Stimulated activated CD4-positive, alpha-beta T cell treated with anti-CD3 and anti-CD28 coated beads, Interleukin-12 subunit alpha, Interleukin-12 subunit beta, amount 100 ng/mL, for 4 hours (primary cell): ENCODE measurements at places on chromosomes 16 and 17.

DNA sequence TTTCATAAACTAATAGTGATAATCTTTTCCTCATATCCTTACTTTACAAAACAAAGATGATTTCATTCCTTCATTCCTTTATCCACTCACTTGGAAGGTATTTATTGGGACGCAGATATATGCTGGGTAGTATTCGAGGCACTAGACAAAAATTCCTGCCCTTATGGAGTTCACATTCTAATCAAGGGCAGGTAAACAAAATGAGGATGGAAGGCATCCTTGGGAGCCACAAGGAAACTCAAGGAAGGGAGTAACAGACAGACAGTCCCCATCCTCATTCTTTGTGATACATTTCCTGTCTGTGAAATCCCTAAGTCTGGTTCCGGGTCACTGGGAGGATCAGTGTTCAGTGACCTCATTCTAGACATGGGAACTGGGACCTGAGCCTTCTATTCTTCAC is 45.2 kb downstream of the SLC6A2 start:
- DNase-seq: no peak

DNA sequence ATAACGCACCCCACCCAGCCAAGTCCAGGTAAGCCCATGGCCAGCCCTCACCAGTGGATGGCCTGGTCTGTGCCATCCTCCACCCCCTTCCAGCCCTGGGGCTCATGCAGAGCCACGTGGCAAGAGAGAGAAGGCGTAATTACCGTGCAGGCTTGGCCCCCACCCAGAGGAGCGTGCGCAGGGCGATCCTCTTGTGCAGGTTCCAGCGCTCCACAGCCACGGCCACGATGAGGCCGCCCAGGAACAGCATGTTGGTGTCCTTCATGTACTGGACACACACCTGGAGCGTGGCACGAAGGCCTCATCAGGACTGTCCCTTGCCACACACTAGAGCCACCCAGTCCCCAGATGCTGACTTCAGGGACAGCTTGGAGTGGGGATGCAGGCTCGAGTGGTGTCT is 6.7 kb downstream of the SLC13A5 start:
- no peak for DNase-seq

- DNase-seq: no peak
Measured at GRCh38 chr16:3640632-3641501, 13.6 kb upstream of the DNASE1 start.

- DNase-seq: no peak
Measured at GRCh38 chr17:7955414-7956227, 23.6 kb downstream of the CNTROB start.

- no peak for DNase-seq
Measured at GRCh38 chr16:75475420-75475847, 10.9 kb upstream of the TMEM170A start.

DNA sequence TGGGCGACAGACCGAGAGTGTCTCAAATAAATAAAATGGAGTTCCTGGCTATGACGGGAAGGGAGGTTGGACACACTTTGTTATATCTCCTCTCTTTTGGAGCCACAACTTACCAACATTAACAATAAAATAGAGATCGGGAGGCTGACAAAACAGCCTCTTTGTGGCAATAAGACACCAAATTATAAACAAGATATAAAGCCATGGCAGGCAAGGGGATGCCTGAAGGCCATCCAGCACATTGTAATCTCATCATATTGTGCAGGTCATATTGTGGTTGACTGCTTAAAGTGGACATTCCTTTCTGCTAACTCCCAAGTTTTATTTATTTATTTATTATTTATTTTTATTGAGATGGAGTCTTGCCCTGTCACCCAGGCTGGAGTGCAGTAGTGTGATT is 59.9 kb upstream of the MGAT5B start:
- no peak for DNase-seq

DNA sequence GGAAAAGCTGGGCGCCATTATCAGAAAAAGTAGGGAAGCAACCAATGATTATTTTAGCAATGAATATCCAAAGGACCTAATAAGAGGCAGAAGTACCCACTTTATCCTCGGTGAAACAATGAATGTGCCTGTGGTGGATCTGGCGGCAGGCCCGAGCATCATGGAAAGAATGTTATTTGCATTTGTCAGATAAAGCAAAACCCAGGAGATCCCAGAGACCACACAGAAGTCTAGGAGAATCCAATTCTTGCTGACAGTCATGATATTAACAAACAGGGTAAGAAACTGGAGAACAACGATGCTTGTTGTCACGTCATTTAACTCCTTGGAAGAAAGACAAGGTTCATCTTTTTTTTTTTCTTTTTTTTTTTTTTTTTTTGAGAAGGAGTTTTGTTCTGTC is 12.0 kb upstream of the TNRC6A start:
- no peak for DNase-seq

DNA sequence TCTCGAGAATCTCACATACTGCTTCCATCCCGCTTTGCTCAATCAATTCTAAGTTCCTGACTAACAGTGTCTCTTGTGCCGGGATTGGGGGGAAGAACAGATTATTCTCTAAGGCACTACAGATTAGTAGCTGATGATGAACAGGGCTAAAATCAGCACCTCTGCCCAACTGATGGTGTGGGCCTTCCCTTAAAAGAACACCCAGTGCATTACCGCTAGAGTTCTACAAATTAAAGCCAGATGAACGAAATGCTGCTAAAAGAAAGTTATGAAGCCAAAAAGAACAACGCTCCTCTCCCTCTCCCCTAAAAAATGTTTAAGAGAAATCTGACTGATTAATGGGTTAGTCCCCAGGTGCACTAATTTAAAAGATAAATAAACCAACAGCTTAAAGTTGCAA is 4.4 kb downstream of the CDC27 start:
- DNase-seq: no peak

- DNase-seq: no peak
Measured at GRCh38 chr16:3592559-3592958, 15.4 kb upstream of the NLRC3 start.
